Endothelial cell (in vitro differentiated cells): ENCODE measurements at places on chromosomes 7 and 10.

GRCh38 chr10:27723436-27723835, 22.2 kb downstream of the MKX start:
- DNase-seq, result no peak

DNA sequence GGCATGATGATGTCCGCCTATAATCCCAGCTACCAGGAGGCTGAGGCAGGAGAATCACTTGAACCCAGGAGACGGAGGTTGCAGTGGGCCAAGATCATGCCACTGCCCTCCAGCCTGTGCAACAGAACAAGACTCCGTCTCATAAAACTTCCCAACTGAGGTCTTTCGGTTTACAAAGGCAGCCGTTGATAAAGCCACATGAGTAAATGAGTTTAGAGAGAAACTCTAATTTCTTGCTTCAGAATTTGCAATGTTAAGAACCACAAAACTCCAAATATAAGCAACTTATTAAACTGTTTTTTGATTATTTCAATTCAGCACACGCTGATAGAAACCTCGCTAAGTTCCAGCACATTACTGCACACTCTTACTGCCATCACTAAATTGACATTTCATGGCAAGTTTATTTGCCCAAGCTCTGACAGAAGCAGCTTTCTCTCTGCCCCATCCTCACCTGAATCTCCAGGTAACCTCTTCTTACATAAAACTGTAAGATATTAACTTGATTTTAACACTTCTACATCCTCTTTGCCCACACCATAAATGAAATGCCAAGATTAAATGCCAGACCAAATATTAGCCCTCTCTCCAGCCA, 67.7 kb downstream of the FGFR2 start:
- no peak for DNase-seq

GRCh38 chr10:22643775-22644174, 70.6 kb downstream of the PIP4K2A start:
- DNase-seq, result no peak

GRCh38 chr7:29350351-29350750, 155.8 kb downstream of the CHN2 start:
- no peak for DNase-seq

DNA sequence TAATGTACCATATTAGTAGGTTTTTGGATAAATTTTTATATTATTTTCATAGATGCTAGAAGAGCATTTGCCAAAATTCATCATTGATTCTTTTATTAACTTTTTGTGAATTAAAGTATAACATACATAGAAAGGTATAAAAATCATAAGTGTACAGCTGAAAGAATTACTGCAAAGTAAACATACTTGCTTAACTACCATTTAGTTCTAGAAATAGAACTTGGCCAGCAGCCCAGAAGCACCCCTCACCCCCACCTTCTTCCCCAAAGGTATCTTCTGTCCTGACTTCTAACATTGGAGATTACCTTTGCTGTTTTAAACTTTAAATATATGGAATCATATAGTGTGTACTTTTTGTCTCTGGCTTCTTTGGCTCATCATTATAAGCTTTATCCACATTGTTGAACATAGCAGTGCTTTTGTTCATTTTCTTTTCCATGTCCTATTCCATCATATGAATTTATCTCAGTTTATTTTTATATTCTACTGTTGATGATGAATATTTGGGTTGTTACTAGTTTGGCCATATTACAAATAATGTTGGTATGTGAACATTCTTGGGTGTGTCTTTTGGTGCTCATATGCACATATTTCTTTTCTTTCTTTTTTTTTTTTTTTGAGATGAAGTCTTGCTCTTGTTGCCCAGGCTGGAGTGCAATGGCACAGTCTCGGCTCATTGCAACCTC, 142.8 kb downstream of the ADK start:
- no peak for DNase-seq

- DNase-seq, result no peak
Observed at GRCh38 chr7:81533426-81533825, 236.4 kb downstream of the HGF start.

DNA sequence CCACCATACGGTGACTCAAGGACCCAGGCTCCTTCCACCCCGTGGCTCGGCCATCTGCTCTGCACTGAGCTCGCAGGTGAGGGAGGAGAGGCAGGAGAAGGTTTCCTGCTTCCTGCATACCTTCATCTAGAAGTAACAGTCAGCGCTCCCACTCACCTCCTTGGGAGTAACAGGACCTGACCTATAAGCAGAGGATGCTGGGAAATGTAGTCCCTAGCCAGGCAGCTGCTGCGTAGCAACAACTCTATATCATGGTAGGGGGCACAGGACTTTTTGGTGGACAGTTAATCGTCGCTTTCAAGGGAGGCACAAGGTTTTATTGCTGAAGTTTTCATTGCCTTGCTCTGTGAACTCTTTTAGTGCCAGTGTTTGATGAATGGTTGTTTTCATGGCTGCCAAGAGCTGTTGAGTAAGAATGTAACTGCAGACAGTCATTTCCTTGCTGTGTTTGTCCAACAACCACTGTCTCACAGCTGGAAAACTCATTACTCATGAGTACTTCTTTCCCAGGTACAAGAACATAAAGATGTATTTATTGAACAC, 10.2 kb upstream of the ZFYVE27 start:
- DNase-seq, result no peak
